ENCODE measurements at places on chromosomes 6 and 20.
A peak's percentile ranks its signal among the peaks of the same experiment; 100 is the strongest.

GRCh38 chr6:45801471-45802289, 214.0 kb downstream of the CLIC5 start:
- peak; percentile 37 for DNase-seq

DNA sequence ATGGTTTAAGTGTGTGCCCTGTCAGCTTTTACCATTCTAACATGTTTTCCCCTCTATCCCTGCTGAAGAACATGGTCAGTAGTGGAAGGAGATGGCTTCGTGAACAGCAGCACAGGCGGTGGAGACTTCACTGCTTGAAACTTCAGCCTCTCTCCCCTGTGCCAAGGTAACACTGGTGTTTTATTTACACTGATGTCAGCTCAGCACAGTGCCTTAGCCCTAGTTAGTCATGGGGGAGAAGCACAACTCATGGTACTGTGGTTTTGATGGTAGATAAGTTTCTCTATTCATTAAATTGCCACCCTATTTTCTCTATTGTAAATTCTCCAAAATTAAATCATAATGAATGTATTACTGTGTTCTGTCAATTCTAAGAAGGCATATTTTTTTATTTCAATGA, 56.6 kb downstream of the MTHFD1L start:
- DNase-seq, result no peak

- DNase-seq, result no peak
Measured at GRCh38 chr6:169719117-169719516, 5.2 kb downstream of the PHF10 start.

DNA sequence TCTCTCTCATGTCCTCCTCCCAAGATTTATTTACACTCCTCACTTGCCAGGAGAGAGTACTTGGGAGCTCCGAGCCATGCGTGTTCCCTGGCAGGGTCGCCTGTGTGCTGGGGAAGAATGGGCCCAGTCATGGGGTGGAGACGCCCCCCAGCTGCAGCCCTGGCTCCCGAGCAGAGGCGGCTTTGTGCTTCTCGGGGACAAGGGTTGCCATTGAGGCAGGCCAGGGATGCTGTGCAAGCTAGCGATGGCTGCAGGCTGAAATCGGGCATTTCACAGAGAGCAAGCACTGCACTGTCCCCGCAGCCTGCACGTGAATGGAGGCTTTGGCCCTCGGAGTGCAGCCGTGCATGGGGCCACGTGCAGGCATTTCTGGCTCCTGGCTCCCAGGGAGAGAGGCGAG, 23.8 kb downstream of the PHACTR3 start:
- no peak for DNase-seq

DNA sequence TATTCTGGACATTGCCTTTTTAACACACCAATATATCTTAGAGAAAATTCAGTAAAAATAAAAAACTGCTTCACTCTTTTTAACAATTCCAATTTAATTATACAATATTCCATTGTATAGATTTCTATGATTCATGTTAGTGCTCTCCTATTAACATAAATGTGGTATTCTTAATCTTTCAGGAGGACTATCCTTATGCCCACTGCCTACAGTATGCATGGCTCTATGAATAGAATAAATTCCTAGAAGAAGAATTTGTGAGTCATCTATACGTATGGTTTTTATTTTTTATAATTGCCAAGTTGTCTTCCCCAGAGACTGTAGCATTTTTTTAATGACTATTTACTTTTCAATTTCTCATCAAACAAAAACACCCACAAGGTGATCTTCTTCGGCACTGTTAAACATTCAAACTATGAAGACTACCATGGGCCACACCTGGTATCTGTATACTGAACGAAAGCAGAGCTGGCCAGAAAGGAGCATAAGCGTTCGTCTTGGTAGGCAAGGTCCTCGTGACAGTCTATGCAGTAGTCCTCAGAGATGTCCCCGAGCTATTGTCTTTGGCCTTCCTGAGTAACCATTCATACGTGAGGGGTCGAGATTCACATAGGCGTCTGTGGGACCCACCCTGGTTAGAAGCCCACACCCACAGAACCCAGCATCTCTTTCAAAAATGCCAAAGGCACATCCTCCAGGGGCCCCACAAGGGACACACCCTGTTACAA, 74.6 kb downstream of the KIF16B start:
- DNase-seq, result no peak
